Fibroblast of lung (primary cell): ENCODE measurements at places on chromosomes 13 and 19. TPM values are rescaled to one million over a fixed set of nuclear protein-coding genes. Genes with fewer than 3 reads are reported as not detected.

NXNL1 gene
- not detected in 2 replicates for total RNA-seq

ZNF729 gene
- total RNA-seq: not detected in 2 replicates

ZNF430 gene
- total RNA-seq: 3.1 and 5.8 TPM in 2 replicates

EHD2 gene
- total RNA-seq: 106 and 192 TPM in 2 replicates

ZNF264 gene
- 19.0 and 24.9 TPM in 2 replicates for total RNA-seq

FAM216B gene
- under 0.01 and 0.26 TPM in 2 replicates for total RNA-seq

PRKACA gene
- 30.6 and 43.6 TPM in 2 replicates for total RNA-seq

CADM4 gene
- total RNA-seq: 1.5 and 2.1 TPM in 2 replicates

SHISA7 gene
- total RNA-seq: not detected in 2 replicates

PRKCG gene
- not detected in 2 replicates for total RNA-seq

FXYD3 gene
- not detected in 2 replicates for total RNA-seq

PSG7 gene
- total RNA-seq: not detected in 2 replicates

MED4 gene
- 21.8 and 25.4 TPM in 2 replicates for total RNA-seq

STOML3 gene
- not detected in 2 replicates for total RNA-seq

HCN2 gene
- 0.26 and 0.50 TPM in 2 replicates for total RNA-seq

NLRP9 gene
- not detected in 2 replicates for total RNA-seq

RDH8 gene
- total RNA-seq: not detected in 2 replicates

DPF1 gene
- 0.50 and 0.51 TPM in 2 replicates for total RNA-seq

RFPL4AL1 gene
- total RNA-seq: not detected in 2 replicates

ZNF554 gene
- 4.9 and 5.8 TPM in 2 replicates for total RNA-seq

CARS2 gene
- 123 and 127 TPM in 2 replicates for total RNA-seq

OR10H1 gene
- total RNA-seq: not detected in 2 replicates

MADCAM1 gene
- total RNA-seq: 0.17 and 0.26 TPM in 2 replicates

MAMSTR gene
- total RNA-seq: 0.51 and 0.99 TPM in 2 replicates

FGF22 gene
- under 0.01 TPM in 1 of 2 replicates, not detected in the other for total RNA-seq

GPR183 gene
- not detected in 2 replicates for total RNA-seq

F10 gene
- 20.3 and 41.5 TPM in 2 replicates for total RNA-seq

IGLON5 gene
- total RNA-seq: not detected in 2 replicates

TUBB4A gene
- total RNA-seq: not detected in 2 replicates

ZNF865 gene
- total RNA-seq: 0.51 and 1.2 TPM in 2 replicates

F2RL3 gene
- total RNA-seq: under 0.01 TPM in 1 of 2 replicates, not detected in the other

IFNL1 gene
- not detected in 2 replicates for total RNA-seq

PIH1D1 gene
- 94.5 and 110 TPM in 2 replicates for total RNA-seq

PTPRS gene
- 129 and 136 TPM in 2 replicates for total RNA-seq

KASH5 gene
- total RNA-seq: not detected in 2 replicates

CCDC61 gene
- total RNA-seq: 5.6 and 8.9 TPM in 2 replicates

CBARP gene
- 1.5 TPM in 2 replicates for total RNA-seq

MTUS2 gene
- not detected in 2 replicates for total RNA-seq

PTGIR gene
- total RNA-seq: 10.3 and 16.5 TPM in 2 replicates

TSSK6 gene
- 3.1 and 5.8 TPM in 2 replicates for total RNA-seq

PABPC3 gene
- total RNA-seq: 0.17 and 0.26 TPM in 2 replicates

WDR88 gene
- under 0.01 TPM in 1 of 2 replicates, not detected in the other for total RNA-seq

ZNF256 gene
- 5.1 and 6.3 TPM in 2 replicates for total RNA-seq

RELB gene
- total RNA-seq: 9.2 and 11.7 TPM in 2 replicates

VSTM2B gene
- not detected in 2 replicates for total RNA-seq

C3 gene
- total RNA-seq: 1.2 and 27.0 TPM in 2 replicates

TLE5 gene
- total RNA-seq: 111 and 173 TPM in 2 replicates

KLK15 gene
- not detected in 2 replicates for total RNA-seq

ZNF610 gene
- 3.3 and 5.3 TPM in 2 replicates for total RNA-seq

ANGPTL8 gene
- not detected in 2 replicates for total RNA-seq

ZNF700 gene
- 7.4 and 12.4 TPM in 2 replicates for total RNA-seq

EPS8L1 gene
- 0.17 and 0.51 TPM in 2 replicates for total RNA-seq

TBXA2R gene
- total RNA-seq: 0.77 and 1.8 TPM in 2 replicates

SIGLEC5 gene
- not detected in 2 replicates for total RNA-seq
